ENCODE measurements at places on chromosomes 7 and 10.

GRCh38 chr10:121325490-121326231 lies 272.6 kb downstream of the FGFR2 start:
- no peak for DNase-seq

- no peak for DNase-seq
Measured at GRCh38 chr7:134470864-134471263, 12.0 kb upstream of the AKR1B1 start.

DNA sequence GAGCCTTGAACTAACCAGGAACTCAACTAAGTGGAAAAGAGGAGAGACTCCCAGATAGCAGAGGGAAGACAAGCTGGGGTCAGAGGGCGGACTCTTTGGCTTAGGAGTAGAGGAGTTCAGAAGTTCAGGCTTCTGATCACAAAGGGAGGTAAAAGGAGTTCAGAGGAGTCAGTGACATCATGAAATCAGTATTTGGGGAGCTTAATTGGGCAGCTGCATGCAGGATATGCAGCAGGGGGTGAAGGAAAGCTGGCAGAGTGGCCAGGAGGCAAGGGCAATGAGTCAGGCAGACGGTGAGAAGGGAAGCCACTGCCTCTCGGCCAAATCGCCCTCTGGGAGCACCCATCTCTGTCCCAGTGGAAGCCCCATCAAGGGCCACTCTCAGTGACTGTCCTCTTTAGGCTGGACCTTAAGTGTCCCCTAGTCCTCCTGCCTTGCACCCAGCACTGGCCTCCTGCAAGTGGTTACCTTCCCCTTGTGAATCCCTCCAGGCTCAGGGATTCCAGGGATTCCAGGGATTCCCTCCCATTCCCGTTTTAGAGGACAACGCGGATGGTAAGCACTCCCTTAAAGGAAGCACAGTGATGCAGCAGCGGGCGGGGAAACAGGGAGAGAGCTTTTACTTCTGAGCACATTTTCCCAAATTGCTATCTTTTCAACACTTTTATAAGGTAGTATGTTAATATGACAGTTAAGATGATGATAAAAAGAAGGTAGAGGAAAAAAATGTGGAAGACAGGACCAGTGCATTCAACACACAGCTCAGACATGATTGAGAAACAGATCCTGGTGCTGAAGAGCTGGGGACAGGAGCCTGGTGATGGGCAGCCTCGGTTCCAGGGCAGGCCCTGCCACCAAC lies 72.6 kb downstream of the KCNMA1 start:
- DNase-seq: no peak

- no peak for DNase-seq
Measured at GRCh38 chr10:52664629-52665028, 108.0 kb downstream of the MBL2 start.

GRCh38 chr7:154171422-154171821 lies 119.2 kb downstream of the DPP6 start:
- no peak for DNase-seq

- DNase-seq: no peak
Measured at GRCh38 chr10:50326757-50327701, 75.7 kb upstream of the ASAH2 start.

DNA sequence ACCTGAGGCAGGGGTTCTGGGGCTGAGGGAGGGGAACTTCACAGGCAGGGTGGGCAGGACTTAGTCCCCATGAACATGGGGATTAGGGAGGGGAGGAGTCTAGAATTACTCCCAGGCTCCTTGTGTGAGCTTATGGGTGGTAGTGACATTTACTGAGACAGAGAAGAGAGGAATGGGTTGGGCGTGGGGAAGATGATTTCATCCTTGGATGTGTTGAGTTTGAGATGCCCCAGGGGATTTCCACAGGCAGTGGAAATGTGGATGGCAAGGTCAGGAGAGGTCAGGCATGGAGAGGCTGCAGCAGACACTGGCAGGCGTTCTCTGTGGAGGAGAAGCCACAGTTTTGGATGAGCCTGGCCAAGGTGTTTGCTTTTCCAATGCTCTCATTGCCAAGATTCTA lies 26.4 kb upstream of the GSDME start:
- DNase-seq: no peak

- DNase-seq: no peak
Measured at GRCh38 chr7:37999673-38000072, 79.2 kb downstream of the EPDR1 start.

DNA sequence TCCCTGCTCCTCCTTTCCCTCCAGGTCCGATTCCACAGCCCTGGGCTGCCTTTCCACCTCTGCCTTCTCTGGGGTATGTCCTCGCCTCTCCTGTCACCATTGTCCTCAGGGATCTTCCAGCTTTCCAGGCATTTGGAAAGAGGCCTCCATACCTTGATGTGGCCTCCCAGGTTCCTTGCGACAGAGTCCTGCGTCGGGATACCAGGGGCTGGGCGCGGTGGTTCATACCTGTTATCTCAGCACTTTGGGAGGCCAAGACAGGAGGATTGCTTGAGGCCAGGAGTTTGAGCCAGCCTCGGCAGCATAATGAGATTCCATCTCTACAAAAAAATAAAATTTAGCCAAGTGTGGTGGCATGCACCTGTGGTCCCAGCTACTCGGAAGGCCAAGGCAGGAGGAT lies 171.1 kb downstream of the CUX1 start:
- DNase-seq: no peak

DNA sequence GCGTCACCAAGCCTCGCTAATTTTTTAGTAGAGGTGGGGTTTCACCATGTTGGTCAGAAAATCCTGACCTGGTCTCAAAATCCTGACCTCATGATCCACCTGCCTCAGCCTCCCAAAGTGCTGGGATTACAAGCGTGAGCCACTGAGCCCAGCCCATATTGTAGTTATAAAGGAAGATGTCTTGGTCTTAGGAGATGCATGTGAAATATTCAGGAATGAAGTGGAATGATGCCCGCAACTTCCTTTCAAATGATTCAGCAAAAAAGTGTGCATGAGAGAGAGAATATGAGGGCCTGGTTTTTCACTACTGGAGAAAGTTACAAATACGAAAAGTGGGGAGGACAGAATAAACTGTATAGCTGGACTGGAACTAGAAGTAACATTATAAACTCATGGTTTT lies 15.9 kb downstream of the TMEM209 start:
- no peak for DNase-seq

GRCh38 chr7:124059375-124059774 lies 26.5 kb upstream of the TMEM229A start:
- no peak for DNase-seq

- DNase-seq: no peak
Measured at GRCh38 chr7:81267508-81267907, 348.7 kb upstream of the SEMA3C start.

DNA sequence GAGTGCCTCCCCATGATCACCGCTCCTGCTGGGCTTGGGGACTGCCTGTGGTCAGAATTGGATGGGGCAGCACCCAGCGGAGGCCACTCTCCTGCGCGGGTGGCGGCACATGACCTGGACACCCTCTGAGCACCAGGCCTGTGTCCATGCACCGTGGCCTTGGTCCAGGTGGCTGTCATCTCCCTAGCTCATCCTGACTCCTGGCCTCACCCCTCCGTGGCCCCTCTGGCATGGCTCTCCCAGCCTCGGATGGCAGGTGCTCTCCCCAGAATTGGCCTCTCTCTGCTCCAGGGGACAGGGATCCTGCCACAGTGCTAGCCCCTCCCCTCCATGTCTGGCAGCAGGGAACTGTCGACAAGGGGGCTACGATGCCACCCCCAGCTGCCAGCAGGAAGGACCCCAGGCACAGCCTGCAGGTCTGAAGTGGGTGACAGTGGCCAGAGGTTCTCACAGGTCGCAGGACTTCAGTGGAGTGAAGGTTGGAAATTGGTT lies 37.2 kb upstream of the BTBD16 start:
- DNase-seq: no peak

- peak; percentile 34 for DNase-seq
Measured at GRCh38 chr10:63268149-63268797, 135.1 kb downstream of the NRBF2 start.

DNA sequence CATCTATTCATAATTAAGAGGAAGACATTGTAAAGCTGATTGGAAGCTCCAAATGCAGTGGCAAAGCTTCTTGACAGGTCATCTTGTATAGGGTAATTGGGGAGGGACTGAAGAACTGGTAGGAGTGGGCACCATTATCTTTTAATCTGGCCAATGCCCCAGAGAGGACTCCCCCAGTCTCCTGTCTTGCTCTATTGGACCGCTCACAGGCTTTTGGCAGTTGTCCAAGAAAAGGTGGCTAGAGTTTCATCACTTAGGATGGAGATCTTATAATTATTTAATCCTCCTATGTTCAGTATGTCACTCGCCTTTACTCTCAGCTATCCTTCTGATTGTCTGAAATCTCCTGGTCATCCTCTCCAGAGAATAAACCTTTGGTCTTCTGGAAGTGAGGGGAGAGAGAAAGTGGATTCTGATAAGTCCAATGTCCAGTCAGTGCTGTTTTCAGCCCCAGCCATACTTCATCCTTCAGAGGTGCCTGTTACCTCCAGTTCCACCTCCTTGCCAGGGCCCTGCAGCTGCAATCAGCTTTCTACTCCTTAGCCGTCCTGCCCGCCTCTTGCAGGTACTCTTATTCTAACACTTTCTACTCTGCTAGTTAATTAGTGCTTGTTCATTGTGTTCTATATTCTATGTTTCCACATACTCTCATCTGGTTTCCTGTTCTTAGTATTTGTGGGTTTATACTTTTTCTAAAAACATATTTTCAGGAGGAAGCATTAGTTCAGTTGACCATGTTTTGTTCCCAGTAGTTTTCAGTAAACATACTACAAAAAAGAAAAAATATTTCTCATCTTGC lies 241.6 kb downstream of the NSUN6 start:
- DNase-seq: no peak

- DNase-seq: no peak
Measured at GRCh38 chr10:6497620-6498019, 82.5 kb downstream of the PRKCQ start.

DNA sequence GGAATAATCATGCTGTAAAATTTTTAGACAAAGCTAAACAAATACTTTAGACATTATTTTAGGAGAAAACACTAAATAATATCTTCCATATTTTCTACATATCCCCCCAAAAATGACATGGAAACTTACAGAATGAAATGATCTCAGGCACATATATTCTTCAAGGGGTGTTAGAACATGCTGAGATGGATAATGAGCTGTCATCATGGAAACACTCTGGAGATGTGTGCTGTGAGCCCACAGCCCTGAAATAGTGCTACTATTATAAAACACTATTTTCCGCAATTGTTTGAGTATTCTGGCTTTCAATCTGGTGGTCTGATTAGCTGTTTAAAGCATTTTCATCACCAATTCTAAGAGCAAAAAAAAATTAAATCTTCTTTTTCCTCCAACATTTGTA lies 385.7 kb downstream of the PHTF2 start:
- DNase-seq: no peak

- no peak for DNase-seq
Measured at GRCh38 chr10:84204122-84204521, 9.8 kb downstream of the CDHR1 start.

- DNase-seq: no peak
Measured at GRCh38 chr7:70338015-70338414, 739.7 kb downstream of the AUTS2 start.

- no peak for DNase-seq
Measured at GRCh38 chr10:21030091-21030490, 133.0 kb upstream of the NEBL start.

DNA sequence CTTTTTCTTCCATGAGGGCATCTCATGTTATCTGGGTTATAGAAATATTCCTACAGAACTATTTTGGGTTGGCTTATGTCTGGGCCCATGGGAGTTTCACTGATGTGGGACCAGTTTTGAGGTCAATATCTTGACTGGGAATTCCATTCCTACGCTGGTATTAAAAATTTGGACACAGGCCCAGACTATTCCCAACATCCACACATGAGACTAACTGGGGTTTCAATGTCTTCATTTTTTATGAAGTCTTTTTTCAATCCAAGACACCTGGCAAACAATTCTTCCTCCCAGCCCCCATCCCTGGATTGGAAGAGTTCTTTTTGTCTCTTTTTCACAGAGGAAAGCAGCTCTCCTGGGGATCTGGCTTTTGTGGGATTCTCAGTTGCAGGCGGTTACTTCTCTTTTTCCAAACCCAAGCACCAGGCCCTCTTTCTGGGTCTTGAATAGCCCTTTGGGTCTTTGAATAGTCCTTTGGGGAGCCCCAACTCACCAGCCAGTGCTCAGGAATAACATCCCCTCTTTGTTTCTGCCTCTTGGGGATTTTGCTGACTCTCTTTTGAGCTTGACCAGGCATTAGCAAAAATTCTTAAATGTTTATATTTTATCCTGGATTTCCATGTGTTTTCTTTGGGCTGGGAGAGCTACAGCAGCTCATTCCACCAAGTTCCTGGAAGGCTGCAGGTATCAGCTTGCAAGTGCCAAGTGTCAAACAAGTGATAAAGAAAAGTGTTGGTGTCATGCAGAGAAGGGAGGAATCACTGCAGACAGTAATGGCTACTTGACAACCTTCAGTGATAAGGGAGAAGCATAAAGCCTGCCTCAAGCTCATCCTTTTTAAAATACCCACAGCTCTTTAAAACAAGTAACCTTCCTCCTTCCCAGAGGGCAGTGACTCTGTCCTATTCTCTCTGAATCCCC lies 234.3 kb downstream of the ADAM12 start:
- DNase-seq: no peak

- no peak for DNase-seq
Measured at GRCh38 chr7:4634166-4634565, 47.9 kb upstream of the FOXK1 start.

GRCh38 chr10:126438407-126438783 lies 50.1 kb upstream of the ADAM12 start:
- no peak for DNase-seq

- no peak for DNase-seq
Measured at GRCh38 chr7:29502133-29502532, 61.5 kb upstream of the PRR15 start.

- DNase-seq: no peak
Measured at GRCh38 chr7:85115006-85115405, 71.8 kb downstream of the SEMA3D start.

- no peak for DNase-seq
Measured at GRCh38 chr7:20562461-20562860, 53.0 kb upstream of the ABCB5 start.

DNA sequence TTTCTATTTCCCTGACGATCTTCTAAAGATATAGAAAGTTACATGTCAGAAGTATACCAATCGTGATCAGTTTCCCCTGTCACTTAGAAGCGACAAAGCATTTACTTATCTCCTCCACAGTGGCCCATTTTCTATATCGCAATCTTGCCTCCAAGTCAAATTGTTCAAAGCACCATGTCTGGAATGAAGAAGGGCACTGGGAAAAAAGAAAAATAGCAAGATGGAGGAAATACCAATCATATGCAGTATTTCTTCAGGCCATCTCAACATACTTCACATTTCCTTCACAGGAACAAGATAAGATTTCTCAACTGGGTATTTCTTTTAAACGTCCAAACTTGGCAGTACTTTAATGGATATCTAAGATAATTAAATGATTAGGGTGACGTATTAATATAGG lies 63.3 kb upstream of the IL6 start:
- DNase-seq: no peak

DNA sequence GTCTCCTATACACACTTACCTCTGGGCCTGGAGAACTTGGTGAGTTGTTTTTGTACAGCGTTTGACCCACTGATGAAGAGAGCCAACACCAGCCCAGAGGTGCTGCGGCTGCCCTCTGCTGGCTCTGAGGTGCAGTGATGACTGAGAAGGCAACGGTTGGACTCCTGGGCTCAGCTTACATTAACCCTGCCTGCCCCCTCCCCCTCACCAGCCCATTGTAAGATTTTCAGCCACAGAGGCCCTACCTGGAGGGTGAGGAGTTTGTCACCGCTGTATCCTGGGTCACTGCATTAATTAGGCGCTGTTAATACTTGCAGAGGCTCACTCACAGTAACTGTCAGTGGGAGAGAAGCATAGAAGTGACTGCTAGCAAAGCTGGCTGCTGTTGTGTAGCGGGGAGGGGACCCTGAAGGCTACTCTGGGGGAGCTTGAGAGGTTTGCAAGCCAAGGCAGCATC lies 19.0 kb upstream of the ANKRD2 start:
- peak; percentile 17 for DNase-seq
